Pericardium fibroblast (primary cell): ENCODE measurements at places on chromosomes 5 and 9. TPM values are rescaled to one million over a fixed set of nuclear protein-coding genes. Genes with fewer than 3 reads are reported as not detected.

The PFN3 gene
- total RNA-seq: not detected in 2 replicates

The NUTM2F gene
- total RNA-seq: not detected in 2 replicates

The RASEF gene
- total RNA-seq: 0.12 TPM in 1 of 2 replicates, not detected in the other

The ESM1 gene
- 1.3 TPM in 1 of 2 replicates, not detected in the other for total RNA-seq

The EDIL3 gene
- total RNA-seq: 31.6 and 73.9 TPM in 2 replicates

The C5orf58 gene
- not detected in 2 replicates for total RNA-seq

The ACTBL2 gene
- 0.35 TPM in 1 of 2 replicates, not detected in the other for total RNA-seq

The IL4 gene
- not detected in 2 replicates for total RNA-seq

The SLC1A3 gene
- total RNA-seq: 1.5 and 18.7 TPM in 2 replicates

The SAXO1 gene
- total RNA-seq: not detected in 2 replicates

The ARL14EPL gene
- not detected in 2 replicates for total RNA-seq

The FAM151B gene
- total RNA-seq: 1.4 and 3.2 TPM in 2 replicates

The IL7R gene
- 0.26 and 0.47 TPM in 2 replicates for total RNA-seq

The CDKN2A gene
- 7.7 and 41.4 TPM in 2 replicates for total RNA-seq

The BTNL9 gene
- total RNA-seq: not detected in 2 replicates

The GMCL2 gene
- total RNA-seq: not detected in 2 replicates

The PCDHGC4 gene
- 0.23 and 0.26 TPM in 2 replicates for total RNA-seq

The SLC24A2 gene
- not detected in 2 replicates for total RNA-seq

The EGR1 gene
- total RNA-seq: 54.5 and 62.2 TPM in 2 replicates

The IRX1 gene
- 0.47 and 8.9 TPM in 2 replicates for total RNA-seq

The CEL gene
- total RNA-seq: 0.26 and 0.70 TPM in 2 replicates

The F2RL2 gene
- total RNA-seq: 2.6 and 12.0 TPM in 2 replicates

The TPD52L3 gene
- not detected in 2 replicates for total RNA-seq

The COL5A1 gene
- 1,154 and 1,387 TPM in 2 replicates for total RNA-seq

The RAB3C gene
- total RNA-seq: not detected in 2 replicates

The LECT2 gene
- not detected in 2 replicates for total RNA-seq

The CARTPT gene
- total RNA-seq: not detected in 2 replicates

The FAM221B gene
- total RNA-seq: not detected in 2 replicates

The C1QTNF3 gene
- 0.35 and 1.1 TPM in 2 replicates for total RNA-seq

The PHYHD1 gene
- total RNA-seq: 15.9 and 18.6 TPM in 2 replicates

The CCDC171 gene
- total RNA-seq: 1.0 and 1.3 TPM in 2 replicates

The PCA3 gene
- not detected in 2 replicates for total RNA-seq

The IGIP gene
- 3.6 and 5.5 TPM in 2 replicates for total RNA-seq
